ENCODE measurements at places on chromosomes 6 and 20. TPM values are rescaled to one million over a fixed set of nuclear protein-coding genes. Genes with fewer than 3 reads are reported as not detected.

Gene MAS1
- total RNA-seq = under 0.01 TPM

Gene SERPINB6
- 89.5 TPM for total RNA-seq

Gene UBE2V1
- 35.6 TPM for total RNA-seq

Gene PGBD1
- 6.5 TPM for total RNA-seq

All from smooth muscle cell of the umbilical artery (primary cell).